ENCODE measurements at places on chromosomes 2 and 18.

- DNase-seq: no peak
These were observed 71.8 kb upstream of the DAPL1 start for GRCh38 chr2:158723181-158723838.

- DNase-seq: no peak
These were observed 543.4 kb downstream of the IRS1 start for GRCh38 chr2:226256237-226256636.

- DNase-seq: no peak
These were observed 45.7 kb downstream of the HRH4 start for GRCh38 chr18:24506175-24506574.

DNA sequence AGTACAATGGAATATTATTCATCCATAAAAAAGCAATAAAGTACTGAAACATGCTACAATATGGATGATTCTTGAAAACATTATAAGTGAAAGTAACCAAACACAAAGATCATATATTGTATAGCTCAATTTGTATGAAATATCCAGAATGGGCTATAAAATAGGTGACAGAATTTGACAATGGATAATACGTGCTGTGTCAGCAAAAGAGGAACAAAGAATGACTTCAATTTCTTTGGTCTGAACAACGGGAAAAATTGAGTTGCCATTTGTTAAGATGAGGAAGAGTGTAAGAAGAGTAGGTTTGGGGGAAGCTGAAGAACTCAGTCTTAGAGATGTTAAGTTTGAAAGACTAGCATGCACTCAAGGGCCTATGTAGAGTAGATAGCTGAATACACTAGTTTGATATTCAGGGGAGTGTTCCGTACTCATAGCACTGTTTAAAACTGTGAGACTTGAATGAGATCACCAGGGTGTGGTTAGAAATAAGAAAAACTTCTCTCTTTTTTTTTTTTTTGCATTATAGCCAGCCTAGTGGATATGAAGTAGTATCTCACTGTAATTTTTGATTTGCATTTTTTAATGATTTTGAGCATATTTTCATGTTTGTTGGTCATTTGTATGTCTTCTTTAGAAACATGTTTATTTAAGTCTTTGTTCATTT is 213.6 kb downstream of the NR4A2 start:
- DNase-seq: no peak

GRCh38 chr2:113697516-113697915 is 58.9 kb downstream of the SLC35F5 start:
- DNase-seq: no peak

- DNase-seq: peak; percentile 77
These were observed 62.3 kb upstream of the GREB1L start for GRCh38 chr18:21179590-21180220.

- peak; percentile 4 for DNase-seq
These were observed 136.9 kb downstream of the PTGR3 start for GRCh38 chr18:75071866-75072671.

- DNase-seq: no peak
These were observed 106.0 kb upstream of the CYP1B1 start for GRCh38 chr2:38181806-38182491.

- DNase-seq: peak; percentile 73
These were observed 134.4 kb upstream of the SLC1A4 start for GRCh38 chr2:64854773-64855237.

DNA sequence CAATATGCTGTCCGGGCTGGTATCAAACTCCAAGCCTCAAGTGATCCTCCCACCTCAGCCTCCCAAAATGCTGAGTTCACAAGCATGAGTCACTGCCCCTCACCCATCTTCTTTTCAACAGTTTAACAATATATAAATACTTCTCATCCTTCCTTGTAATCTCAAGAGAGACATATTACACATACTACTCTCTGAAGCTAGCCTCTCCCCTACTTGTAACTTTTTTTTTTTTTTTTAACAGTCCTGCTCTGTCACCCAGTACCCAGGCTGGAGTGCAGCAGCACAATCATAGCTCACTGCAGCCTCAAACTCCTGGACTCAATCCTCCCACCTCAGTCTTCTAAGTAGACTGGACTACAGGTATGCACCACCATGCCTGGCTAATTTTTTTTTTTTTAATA is 5.7 kb downstream of the GFPT1 start:
- no peak for DNase-seq

GRCh38 chr2:179020156-179020750 is 29.7 kb downstream of the CCDC141 start:
- DNase-seq: peak; percentile 75

DNA sequence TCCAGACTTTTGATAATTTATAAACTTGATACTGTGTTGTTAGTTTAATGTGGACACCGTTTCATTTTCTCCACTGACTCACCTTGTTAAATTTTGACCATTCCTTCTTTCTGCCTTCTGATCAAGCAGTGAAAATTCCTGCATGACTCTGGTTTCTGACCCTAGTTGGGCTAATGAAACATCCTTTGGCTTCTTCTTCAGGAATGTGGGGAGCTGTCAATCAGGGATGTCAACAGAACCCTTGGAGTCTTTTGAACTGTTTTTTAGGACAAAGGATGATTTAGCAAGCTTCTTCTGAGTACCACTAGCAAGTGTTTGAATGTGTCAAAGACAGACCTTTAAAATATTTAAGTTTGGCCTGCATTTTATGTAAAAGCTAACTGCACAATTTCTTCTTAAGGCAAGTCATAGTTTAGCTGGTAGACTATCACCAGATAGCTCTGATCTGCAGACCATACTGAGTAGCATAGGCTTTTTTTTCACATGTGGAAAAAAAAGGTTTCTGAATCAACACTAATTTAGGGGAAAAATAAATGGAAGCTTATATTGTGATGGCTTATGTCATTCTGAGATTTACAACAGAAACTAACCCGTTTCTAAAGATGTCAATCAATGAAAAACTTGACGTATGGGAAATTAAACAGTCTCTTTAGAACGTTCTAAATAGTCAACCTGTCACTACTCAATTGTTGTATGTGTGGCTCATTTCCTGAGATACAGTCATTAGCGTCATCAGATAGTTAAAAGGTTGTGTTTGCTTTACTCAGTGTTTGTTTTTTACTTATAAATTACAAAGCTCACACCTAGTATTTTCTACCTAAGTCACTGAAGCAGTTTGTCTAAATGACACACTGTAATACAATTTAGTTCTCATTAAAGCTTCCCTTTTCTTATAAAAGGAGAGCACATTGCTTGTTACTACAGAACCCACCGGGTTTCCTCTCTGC is 311.4 kb downstream of the PTPRM start:
- DNase-seq: no peak

GRCh38 chr18:76668119-76668518 is 154.2 kb upstream of the ZNF236 start:
- DNase-seq: no peak

- DNase-seq: peak; percentile 49
These were observed at the start of gene OTX1 for GRCh38 chr2:63050334-63051041. Gene OTX1, plus strand, starts transcription at chr2:63050830. Its CDS starts 2,161 bp downstream, at chr2:63052991.

GRCh38 chr2:28348149-28348567 is 44.5 kb upstream of the FOSL2 start:
- DNase-seq: no peak

DNA sequence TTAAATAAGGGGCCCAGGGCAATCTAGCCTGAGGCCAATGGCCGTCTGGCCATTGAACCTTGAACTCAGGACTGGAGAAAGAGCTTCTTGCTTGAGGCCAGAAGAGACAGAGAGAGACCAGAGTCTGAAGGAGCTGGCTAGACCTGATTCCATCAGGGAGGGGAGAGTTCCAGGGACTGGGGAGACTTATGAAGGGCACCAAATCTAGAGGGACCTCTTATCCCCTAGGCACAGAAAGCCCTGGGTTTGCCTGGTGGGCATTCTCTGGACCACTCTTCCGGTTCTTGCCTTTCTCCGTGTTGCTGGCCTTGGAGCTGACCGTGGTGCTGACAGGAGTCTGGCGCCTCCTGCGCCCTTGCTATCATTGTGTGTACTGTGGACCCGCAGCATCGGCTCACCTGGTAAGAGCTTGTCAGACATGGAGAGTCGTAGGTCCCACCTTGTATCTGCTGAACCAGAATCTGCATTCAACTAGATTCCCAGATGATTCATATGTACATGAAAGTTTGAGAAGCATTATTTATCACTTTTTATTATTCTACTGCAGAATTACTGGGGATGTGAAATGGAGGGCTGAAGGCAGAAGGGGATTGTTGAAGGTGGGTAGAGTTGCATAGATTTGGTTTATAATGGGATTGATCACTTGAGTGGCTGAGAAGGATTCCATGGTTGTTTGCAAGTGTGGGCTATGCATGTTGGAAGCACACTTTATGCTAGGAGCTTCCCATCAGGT is 4.3 kb upstream of the TRPM8 start:
- peak; percentile 49 for DNase-seq

DNA sequence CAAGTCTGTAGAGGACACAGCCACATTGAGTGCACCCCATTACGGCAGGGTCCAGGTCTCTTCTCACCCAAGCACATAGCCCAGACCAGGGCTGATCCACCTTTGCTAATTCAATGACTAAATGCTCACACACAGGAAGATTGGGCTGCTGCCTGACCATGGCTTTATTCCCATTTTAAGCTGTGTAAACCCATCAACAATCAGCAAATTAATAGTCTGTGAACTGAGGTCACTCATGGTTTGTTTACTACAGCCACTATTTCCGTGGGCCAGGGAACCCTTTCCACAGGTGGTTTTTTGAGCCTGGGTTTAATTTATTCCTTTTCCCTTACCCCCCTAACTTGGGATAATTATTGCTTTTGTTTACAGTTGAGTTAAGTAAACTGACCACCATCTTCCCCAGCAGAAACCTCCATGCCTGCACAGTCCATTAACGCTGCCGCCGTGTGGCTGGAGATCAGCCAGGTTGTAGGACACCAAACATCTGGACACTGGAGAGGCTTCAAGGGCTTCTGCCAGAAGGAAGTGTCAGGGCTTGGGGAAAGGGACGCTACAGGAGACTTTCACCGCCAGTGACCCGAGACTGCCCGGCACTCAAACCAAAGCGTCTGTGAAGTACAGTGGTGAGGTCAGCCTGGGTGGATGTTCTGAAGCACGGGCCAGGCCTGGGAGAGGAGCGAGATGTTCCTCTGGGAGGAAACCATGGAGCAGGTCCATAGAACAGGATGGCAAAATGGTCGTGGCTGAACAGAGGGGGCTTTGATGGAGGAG is 282.9 kb downstream of the DYSF start:
- no peak for DNase-seq

DNA sequence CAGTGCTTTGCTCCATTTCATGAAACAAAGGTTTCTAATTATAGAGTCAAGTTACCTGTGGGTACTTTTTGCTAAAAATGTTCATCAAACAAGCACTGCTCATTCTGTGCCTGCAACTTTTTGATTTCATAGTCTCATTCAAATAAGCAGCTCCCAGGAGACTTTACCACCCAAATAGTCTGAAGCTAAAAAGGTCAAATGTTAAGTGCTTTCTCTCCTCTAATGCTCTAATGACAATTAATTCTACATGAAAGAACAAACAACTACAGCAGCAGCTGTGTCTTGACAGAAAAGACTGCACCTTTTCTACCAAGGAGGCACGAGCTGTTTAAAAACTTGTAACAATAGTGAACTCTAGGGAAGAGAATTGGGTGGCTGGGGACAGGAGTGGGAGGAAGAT is 65.3 kb downstream of the CCDC93 start:
- DNase-seq: no peak

- DNase-seq: no peak
These were observed 183.2 kb upstream of the KYNU start for GRCh38 chr2:142694282-142694681.

DNA sequence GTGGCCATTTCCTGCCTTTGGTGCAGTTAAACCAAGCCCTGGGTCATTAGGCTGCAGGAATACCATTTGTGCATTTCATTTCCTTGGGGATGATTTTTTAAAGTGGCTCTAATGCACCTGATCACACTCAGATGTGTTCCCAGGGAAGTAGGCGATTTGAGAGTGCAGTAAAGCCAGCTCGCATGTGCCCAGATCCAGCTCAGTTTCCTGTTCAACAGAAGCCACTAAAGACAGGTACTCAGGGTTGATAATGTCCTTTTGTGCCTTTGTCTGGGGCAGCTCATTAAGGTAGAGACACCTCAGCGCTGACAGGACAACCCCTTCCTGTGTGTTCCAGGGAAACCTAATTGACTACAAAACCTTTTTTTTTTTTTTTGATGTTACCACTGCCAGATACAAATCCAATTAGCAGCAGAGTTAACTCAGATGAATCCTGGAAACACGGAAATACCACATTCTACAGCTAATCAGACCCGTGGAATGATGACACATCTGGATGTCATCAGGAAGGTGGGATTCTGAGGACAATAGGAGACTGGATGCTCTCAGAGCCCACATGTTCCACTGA is 15.2 kb upstream of the CHRNA1 start:
- no peak for DNase-seq

GRCh38 chr2:58913082-58913726 is 672.1 kb upstream of the FANCL start:
- DNase-seq: no peak

Data from testis (tissue), 5 donors.